ENCODE measurements at places on chromosomes 1 and 21. TPM values are rescaled to one million over a fixed set of nuclear protein-coding genes. Genes with fewer than 3 reads are reported as not detected.
A peak's percentile ranks its signal among the peaks of the same experiment; 100 is the strongest.

DNA sequence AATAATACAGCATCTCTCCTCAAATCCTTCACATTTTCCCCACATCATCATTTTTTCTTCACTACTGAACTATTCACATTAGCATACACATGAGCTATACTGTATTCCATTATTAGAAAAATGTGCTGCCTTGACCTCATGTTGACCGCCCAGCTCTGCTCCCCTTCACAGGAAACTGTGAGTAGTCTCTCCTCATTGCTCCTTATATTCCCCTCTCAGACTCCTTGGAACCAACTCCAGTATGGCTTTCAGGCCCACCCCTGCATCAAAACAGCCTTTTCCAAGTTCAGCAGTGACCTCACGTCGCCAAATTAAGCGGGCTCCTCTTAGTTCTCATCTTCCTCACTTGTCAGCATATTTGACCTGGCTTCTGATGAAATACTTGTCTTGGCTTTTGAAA is 59.2 kb upstream of the SPAG17 start:
- no peaks in the 10 kb centered on the region for H3K36me3 ChIP-seq
- no peaks in the 10 kb centered on the region for H3K27me3 ChIP-seq
- no peaks in the 10 kb centered on the region for H3K4me1 ChIP-seq
- no peak overlapping the region for H3K27ac ChIP-seq

DNA sequence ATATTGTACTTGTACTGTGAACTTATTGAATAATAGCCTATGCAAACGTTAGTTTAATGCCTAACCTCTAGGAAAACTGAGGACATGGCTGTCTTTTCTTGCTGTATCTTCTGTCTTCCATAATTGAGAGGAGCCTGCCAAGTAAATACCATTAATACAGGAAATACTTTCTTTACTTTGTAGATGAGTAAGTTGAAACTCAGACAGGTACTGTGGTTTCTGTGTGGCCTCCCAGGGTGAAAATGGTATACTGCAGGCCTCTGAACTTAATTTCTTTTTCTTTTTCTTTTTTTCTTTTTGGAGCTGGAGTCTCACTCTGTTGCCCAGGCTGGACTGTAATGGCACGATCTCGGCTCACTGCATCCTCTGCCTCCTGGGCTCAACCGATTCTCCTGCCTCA is 208.8 kb upstream of the ADGRL4 start:
- H3K4me3 ChIP-seq: no peak overlapping the region
- no peaks in the 10 kb centered on the region for H3K36me3 ChIP-seq
- no peak overlapping the region for H3K27ac ChIP-seq
- H3K4me1 ChIP-seq: no peaks in the 10 kb centered on the region

GRCh38 chr1:201944002-201944401 is 2.3 kb downstream of the LMOD1 start:
- H3K27me3 ChIP-seq: no peaks in the 10 kb centered on the region
- no peak for DNase-seq
- H3K4me1 ChIP-seq: peaks cover 50% of the 10 kb centered on the region
- no peak overlapping the region for H3K4me3 ChIP-seq
- H3K27ac ChIP-seq: no peak overlapping the region
- no peaks in the 10 kb centered on the region for H3K36me3 ChIP-seq

The GLIS1 gene
- not detected for total RNA-seq

DNA sequence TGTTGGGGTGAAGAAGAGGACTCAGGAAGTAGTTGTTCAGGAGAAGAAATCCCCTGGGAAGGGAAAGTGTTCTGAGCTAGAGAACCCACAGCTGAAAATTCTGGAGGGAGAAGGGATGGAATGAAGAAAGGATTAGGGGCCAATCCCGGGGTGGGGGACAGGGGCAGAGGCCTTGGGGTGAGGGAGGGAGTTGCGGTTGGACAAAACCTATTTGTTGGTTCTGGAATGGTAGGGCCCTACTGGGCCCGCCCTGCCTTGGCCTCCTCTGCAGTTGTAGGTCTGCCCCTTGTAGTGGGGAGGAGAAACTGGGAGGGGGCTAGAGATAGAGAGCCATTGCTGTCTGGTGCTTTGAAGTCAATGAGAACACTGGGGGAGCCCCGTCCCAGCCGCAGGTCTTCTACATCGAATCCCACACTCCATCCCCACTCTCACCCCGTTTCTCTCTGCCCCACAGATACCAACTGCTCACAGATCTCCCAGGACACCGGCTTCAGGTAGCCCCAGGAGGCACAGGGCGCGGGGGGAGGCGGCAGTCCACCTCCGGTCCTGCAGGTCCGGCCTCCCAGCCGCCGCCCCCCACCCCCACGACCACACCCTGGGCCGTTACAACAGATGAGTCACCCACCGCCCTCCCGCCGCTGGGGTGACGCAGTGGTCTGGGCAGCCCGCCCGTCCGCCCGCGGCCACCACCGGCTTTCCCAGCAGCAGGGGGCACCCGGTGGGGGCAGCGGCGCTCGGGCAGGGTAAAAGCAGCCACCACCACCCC is 1.1 kb downstream of the TAGLN2 start:
- peak; percentile 97 for DNase-seq
- peaks cover 40% of the 10 kb centered on the region for H3K36me3 ChIP-seq
- H3K27ac ChIP-seq: peak overlapping the region; percentile 100
- no peaks in the 10 kb centered on the region for H3K27me3 ChIP-seq
- H3K4me3 ChIP-seq: peak overlapping the region; percentile 72

DNA sequence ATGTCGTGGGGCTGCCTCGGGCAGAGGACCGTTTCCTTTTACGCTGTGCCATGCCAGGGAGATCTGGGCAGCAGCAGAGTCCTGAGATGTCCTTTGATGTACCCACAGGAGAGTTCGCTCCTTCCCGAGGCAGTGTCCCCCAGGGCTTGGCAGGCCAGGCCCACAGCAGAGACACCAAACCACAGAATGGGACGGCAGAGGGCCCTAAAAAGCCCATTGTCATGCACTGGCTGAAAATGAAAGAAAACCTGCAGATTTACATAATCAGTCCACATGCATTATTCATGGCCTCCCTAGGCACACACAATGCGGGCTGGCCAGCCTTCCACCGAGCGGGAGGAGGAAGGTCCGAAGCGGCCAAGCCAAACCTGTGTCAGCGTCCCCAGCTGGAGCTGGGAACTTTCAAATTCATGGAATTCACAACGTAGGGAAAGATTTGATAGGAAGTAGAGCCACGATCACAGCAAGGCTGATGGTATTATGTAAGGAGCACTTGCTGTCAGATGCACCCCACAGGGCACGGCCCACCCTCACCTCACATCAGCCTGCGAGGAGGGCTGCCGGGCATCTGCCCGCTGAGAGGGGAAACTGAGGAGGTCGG is 25.3 kb upstream of the EFHD2 start:
- no peak overlapping the region for H3K4me3 ChIP-seq
- H3K36me3 ChIP-seq: no peaks in the 10 kb centered on the region

GRCh38 chr1:71049951-71050598 is 2.5 kb upstream of the PTGER3 start:
- no peaks in the 10 kb centered on the region for H3K36me3 ChIP-seq
- H3K27ac ChIP-seq: no peak overlapping the region
- H3K4me1 ChIP-seq: peaks cover 23% of the 10 kb centered on the region

The LYPD8 gene
- total RNA-seq: 1.0 TPM

The MAP3K21 gene
- total RNA-seq: 0.58 TPM

The C1orf94 gene
- not detected for total RNA-seq

The VAV3 gene
- total RNA-seq: not detected

- H3K27me3 ChIP-seq: peaks cover 22% of the 10 kb centered on the region
- no peak overlapping the region for H3K27ac ChIP-seq
- peaks cover 24% of the 10 kb centered on the region for H3K4me1 ChIP-seq
- no peaks in the 10 kb centered on the region for H3K36me3 ChIP-seq
These were observed 28.7 kb downstream of the CDK18 start for GRCh38 chr1:205532996-205533735.

- no peaks in the 10 kb centered on the region for H3K4me1 ChIP-seq
- H3K4me3 ChIP-seq: no peak overlapping the region
- H3K27ac ChIP-seq: no peak overlapping the region
- no peaks in the 10 kb centered on the region for H3K27me3 ChIP-seq
- H3K36me3 ChIP-seq: peaks cover 67% of the 10 kb centered on the region
- no peak for DNase-seq
These were observed 100.2 kb downstream of the GTF2B start for GRCh38 chr1:88791192-88791591.

The IL20 gene
- not detected for total RNA-seq

GRCh38 chr1:70265946-70266345 is 44.8 kb downstream of the SRSF11 start:
- no peak for DNase-seq
- H3K27ac ChIP-seq: no peak overlapping the region
- peaks cover 27% of the 10 kb centered on the region for H3K36me3 ChIP-seq
- H3K4me1 ChIP-seq: no peaks in the 10 kb centered on the region

The RORC gene
- not detected for total RNA-seq

The CD48 gene
- 0.42 TPM for total RNA-seq

DNA sequence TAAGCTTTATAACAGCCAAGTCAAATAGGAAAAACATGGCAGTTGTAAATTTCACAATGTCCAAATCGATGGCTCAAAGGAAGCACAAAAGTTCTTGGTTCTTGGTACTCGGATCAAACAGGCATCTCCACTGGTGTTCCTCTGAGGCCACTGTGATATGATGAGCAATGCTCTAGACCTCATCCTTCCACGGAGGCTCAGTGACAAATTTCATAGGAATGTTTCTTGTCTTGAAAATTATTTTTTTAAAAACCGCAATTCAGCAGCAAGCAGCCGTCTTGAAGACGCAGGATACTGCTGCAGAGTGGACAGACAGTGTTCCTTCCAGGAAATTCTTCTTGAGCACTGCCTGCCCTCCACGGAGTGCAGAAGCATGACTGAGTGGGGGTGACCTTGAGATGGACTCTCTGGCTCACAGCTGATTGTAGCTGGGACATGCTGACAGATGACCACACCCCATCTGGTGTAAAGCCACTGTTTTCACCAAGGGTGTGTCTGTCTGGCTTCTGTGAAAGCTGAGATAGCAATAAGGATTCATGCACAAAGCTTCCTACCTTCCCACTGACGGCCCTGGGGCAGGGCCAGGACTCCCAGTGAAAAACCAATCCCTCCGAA is 61.9 kb downstream of the TIAM1 start:
- no peak overlapping the region for H3K4me3 ChIP-seq
- H3K27me3 ChIP-seq: peaks cover 3% of the 10 kb centered on the region
- peak; percentile 72 for DNase-seq

DNA sequence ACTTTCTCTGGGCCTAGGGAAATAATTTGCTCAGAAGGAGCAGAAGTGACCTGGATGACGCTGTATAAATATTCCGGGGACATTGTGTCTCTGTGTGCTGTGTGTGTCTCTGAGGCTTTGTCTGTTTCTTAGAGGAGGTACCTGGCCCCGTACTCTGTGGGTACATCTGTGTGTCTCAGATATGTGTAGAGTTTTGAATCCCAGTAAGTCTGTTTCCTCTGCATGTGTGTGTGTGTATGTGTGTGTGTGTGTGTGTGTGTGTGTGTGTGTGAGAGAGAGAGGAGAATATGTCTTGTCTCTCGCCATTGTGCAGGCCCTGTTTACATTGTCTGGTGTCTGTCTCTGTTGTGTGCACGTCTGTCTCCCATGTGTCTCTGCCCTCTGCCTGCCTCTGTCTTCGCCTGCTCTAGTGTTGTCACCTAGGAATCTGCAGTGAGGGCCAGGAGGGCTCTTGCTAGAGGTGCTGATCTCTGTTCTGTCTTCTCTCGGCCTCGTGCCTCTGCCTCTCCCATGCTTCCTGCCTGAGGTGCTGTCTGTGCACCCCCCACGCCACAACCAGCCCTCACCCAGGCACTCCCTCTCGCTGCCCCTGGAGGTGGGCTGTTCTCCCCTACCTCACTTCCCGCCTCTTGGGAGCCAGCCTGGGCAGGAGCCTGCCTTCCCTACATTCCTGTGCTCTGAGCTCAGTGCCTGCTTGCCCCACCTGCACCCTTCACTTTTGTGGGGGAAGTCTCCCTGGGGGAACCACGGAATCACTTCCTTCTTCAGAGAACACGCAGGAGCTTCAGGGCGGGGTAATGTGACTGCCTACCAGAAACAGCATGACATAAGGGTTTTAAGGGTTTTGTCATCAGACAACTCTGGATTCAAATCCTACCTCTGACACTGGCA is 5.9 kb downstream of the MAP7D1 start:
- H3K36me3 ChIP-seq: peaks cover 45% of the 10 kb centered on the region
- H3K27ac ChIP-seq: peak overlapping the region; percentile 76
- no peaks in the 10 kb centered on the region for H3K27me3 ChIP-seq
- peaks cover 42% of the 10 kb centered on the region for H3K4me1 ChIP-seq
- DNase-seq: peak; percentile 58

DNA sequence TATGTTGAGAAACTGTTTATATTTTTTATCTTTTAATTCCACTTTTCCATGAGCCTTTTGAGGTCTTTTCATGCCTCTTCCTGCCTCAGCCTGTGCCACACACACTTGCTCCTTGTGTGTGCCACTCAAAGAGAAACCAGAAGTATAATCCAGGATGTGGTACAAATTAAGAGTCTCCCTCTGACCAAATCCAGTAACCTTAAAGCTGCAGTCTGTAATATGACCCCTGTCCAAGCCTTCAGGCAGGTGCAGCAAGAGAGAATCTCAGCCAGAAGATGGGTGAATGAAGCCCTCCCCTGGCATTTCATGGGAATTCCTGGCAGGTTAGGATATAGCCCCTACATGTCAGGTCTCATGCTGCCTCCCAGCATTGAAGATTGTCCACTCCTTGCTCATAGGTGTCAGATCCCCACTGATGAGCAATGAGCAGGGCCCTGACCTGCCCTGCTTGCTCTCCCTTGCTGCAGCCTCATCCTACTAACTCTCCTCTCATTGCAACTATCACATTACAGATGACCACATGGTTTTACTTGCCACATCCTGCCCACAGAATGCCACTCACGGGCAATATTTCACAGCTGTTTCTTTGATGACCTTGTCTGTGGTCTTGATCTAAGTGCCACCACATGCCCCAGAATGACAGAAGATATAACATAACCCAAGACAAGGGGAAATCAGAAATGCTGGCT is 169.3 kb downstream of the SEC16B start:
- no peaks in the 10 kb centered on the region for H3K27me3 ChIP-seq
- no peak for DNase-seq
- H3K36me3 ChIP-seq: no peaks in the 10 kb centered on the region
- H3K27ac ChIP-seq: no peak overlapping the region
- H3K4me1 ChIP-seq: no peaks in the 10 kb centered on the region

The LCE2A gene
- not detected for total RNA-seq

- H3K27ac ChIP-seq: peak overlapping the region; percentile 47
- H3K4me1 ChIP-seq: peaks cover 14% of the 10 kb centered on the region
- DNase-seq: no peak
- H3K27me3 ChIP-seq: 0 out of 2 replicates have a peak, but pooled peaks cover under 1% of the 10 kb centered on the region
These were observed 16.9 kb upstream of the KIAA0040 start for GRCh38 chr1:175209493-175209921.

Measured in K562 (cell line).